ENCODE measurements at places on chromosomes 11 and 22.

- peak; percentile 44 for DNase-seq
These were observed 14.0 kb downstream of the GRIK4 start for GRCh38 chr11:120525261-120526171.

GRCh38 chr11:44243086-44243485 lies 66.9 kb downstream of the ALX4 start:
- no peak for DNase-seq

GRCh38 chr11:75733431-75734107 lies 15.9 kb downstream of the MOGAT2 start:
- peak; percentile 74 for DNase-seq

DNA sequence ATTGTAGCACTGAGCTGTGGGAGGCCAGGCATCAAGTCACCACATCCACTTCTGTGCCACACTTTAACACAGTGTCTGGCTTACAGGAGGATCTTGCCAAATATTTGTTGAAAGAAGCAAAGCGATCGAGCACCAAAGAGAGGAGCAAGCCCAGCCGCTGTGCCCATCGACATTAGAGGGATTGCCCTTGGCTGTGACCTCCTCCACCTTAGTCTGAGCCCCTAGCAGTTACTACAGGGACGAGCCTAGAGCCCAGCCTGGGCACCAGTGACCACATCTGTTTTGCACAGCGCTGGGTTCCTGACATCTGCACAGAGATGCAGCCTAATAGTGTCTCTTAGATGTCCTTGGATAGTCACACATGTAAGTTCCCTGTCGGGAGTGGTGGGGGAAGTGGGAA lies 17.7 kb downstream of the GRIK4 start:
- DNase-seq: no peak

GRCh38 chr11:17395978-17396377 lies 7.5 kb upstream of the KCNJ11 start:
- no peak for DNase-seq

DNA sequence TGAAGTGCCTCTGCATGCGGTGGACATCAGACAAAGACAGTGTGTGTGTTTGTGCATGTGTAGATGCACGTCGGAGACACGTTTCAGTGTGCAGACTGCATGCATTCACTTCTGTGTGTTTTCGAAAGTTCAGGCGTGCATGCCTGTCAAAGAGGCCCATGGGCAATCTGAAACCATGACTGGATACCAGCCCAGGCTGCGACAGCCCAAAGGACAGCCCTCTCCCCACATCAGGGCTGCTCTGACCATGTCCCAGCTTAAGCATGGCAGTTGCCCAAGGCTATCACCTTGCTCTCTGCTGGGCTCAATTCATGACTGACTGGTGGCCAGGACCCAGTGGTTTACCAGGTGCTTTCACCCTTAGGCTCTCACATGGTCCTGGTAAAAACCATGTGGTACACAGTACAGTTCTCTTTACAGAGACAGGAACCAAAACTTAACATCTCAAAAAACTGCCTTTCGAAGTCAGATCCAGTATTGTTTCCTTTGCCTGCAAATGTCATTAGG lies 423.7 kb upstream of the CADM1 start:
- DNase-seq: no peak

GRCh38 chr11:1873048-1873812 lies 18.5 kb downstream of the PRR33 start:
- peak; percentile 45 for DNase-seq

- no peak for DNase-seq
These were observed 483.0 kb downstream of the MN1 start for GRCh38 chr22:27318516-27318915.
